ENCODE measurements at places on chromosomes 6 and 20.

DNA sequence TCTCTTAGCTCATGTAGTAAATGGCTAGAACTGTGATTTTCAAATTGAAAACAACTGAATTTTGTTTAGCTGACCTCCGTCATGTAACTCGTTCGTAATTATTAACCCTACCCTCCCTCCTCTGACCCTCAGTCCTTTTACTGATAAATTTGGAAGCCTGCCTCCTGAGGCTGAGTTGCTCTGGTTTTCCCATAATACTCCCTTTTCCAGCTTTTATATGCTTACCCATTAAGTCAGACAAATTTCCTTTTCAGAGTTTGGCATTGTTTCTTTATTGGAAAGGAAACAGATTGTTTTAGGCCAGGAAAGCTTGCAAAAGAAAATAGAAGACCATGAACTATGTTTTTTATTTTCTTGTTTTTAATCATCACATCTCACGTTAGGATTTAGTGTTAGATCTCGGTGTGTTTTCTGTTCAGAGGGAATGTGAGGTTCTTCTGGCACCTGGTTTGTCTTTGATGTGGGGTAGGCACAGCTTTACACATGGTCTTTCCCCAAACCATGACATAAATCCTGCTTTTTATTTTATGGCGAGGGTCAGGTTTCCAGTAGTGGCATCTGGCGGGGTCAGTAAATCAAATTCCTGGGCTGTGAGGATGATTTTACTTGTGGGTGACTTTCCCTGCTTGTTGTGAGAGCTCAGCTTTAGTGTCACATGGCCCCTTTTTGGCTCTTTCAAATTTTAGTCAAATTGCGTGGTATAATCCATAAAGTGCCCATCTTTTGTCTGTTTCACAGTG is 24.5 kb downstream of the PLCB4 start:
- DNase-seq = no peak

DNA sequence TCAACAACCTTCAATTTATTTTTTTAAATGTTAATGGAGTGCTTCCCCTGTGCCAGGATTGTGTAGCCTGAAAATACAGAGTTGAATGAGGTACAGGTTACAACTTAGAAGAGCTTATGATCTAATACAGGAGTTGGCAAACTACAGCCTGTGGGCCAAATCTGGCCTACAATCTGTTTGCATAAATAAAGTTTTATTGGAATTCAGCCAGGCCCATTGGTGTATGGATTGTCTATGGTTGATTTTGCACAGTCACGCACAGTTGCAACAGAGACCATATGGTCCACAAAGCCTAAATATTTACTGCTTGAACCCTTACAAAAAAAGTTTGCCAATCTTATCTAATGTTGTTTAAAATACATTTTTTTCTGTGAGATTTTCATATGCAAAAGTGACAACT is 177.3 kb upstream of the CCN2 start:
- DNase-seq = no peak

- no peak for DNase-seq
Measured at GRCh38 chr6:132961610-132962009, 147.2 kb downstream of the RPS12 start.

- DNase-seq = no peak
Measured at GRCh38 chr6:20366082-20366830, 35.4 kb upstream of the E2F3 start.

DNA sequence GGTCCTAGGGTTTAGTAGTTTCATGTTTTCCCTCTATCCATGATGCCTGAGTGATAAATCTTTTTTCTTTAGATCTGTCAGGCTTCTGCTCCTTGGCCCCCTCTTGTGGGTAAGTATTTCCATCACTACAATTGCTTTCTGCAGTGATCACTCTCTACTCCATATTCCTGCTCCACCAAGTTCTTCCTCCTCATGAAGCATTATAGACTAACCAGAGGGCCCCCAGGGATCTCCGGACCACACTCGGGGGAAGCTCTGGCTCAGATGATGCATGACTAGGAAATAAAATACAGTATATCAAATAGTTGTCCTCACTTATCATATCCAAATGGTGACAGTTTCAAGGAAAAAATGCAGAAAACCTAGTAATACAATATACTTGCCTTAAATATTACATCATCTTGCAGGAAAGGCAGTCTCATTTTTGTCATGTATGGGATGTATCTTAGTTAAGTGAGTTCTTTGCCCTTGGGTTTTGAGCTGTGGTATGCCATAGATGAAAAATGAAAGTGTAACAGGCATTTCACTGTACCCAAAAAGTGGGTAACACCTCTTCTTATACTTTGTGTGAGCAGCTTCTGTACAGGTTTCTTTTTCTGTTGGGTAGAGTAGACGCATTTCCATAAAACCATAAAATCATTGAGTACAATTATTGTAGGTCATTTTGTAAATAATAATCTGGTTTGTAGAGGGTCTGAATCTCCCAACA is 200.9 kb upstream of the EYA4 start:
- DNase-seq = no peak

- DNase-seq = no peak
Measured at GRCh38 chr20:64058536-64058935, 4.5 kb upstream of the TCEA2 start.

- no peak for DNase-seq
Measured at GRCh38 chr20:1207293-1207878, 4.1 kb downstream of the C20orf202 start.

- DNase-seq = no peak
Measured at GRCh38 chr6:170205126-170205525, 85.8 kb downstream of the DLL1 start.

GRCh38 chr6:7261032-7261841 is 51.8 kb downstream of the SSR1 start:
- peak; percentile 4 for DNase-seq

DNA sequence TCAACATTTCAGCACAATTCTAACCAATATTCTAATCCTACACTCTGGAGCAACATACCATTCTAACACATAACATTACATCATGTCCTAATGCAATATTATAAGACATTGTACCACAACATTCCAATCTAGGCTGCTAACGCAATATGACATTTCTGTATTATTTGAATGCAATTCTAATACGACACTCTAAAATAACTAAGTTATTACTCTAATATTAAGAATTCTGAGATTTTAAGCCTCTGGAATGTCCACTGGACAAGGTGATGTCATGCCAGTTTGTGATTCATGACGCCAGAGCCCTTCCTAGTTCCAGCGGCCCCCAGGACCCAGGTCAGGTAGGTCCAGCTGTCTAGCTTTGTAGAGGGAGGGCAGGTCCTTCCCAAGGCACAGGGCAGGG is 69.7 kb upstream of the SIRPA start:
- no peak for DNase-seq

DNA sequence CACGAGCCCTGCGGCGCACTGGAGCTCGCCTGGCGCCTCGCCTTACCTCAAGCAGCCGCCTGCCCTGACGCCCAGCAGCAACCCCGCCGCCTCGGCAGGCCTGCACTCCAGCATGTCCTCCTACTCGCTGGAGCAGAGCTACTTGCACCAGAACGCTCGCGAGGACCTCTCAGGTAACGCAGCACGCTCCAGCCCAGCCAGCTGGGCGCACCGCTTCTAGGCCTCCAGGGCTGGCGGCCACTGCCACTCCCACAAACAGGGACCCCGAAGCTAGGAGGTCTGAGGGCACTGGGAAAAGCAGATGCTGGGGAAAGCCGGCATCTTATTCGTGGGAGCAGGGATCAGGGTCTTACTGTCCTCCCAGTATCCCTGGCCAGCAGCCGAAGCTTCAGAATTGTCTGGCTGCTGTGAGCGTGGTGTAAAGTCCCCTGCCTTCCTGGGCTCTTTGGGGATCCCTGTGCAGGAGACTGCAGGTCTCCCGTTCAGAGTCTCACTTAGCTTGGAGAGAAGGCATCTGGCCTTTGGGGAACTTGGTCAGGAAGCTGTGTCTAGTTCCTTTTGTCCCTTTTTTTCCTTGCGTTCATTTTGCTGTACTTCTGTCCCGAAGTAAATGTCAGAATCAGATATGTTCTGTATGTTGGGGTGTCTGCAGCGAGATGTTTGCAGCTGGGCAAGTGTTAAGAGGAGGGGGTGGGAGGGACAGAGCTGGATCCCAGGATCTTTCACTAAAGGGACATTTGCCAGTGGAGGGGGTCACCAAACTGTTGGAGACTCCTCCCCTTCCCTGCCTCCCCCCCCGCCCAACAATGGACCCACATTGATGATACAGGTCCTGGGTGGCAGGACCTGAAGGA is 1.8 kb downstream of the FOXF2 start:
- DNase-seq = no peak

GRCh38 chr6:21263531-21264287 is 329.8 kb upstream of the SOX4 start:
- DNase-seq = no peak

All from stimulated activated CD8-positive, alpha-beta memory T cell treated with anti-CD3 and anti-CD28 coated beads, Interleukin-4, amount 100 ng/mL, for 4 hours (primary cell).